Ecto neural progenitor cell (in vitro differentiated cells): ENCODE measurements at places on chromosomes 11 and 22.
A peak's percentile ranks its signal among the peaks of the same experiment; 100 is the strongest.

DNA sequence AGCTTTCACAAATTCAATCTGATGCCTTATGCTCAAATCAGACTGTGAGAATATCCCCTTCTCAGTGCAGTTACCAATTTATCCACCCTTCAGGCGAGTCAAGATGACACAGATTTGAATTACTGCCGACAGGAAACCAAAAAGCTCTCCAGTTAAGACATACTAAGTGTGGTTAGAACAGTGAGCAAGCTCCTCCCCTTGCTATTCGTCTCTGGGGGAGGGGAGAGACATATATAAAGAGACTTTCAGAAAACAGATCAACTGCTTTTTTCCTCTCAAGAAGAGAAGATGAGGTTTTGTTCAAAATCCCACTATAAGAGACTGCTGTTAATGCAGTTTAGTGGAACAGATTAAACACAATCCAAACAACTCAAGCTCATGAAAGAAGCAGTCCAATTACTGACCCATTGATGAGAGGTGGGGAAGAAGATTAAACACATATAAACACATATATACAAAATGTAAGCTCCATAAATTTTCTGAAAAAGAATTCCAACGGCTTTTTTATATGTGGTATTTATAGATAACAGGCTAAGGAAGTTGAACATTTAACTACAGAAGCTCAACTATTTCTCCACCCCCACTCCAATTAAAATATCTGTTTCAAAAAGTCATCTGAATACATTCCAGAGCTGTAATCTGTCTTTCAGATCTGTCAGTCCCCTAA lies 102.7 kb downstream of the MRTFA start:
- DNase-seq, result no peak

GRCh38 chr11:65377777-65378176 lies 4.7 kb downstream of the SLC25A45 start:
- no peak for DNase-seq

- no peak for DNase-seq
These were observed 1.2 kb downstream of the CYTH4 start for GRCh38 chr22:37283393-37283937.

- DNase-seq, result no peak
These were observed 487 bp upstream of the LIPT2 start for GRCh38 chr11:74493791-74494630.

GRCh38 chr11:8723711-8724110 lies 41.1 kb downstream of the RPL27A start:
- DNase-seq, result no peak

DNA sequence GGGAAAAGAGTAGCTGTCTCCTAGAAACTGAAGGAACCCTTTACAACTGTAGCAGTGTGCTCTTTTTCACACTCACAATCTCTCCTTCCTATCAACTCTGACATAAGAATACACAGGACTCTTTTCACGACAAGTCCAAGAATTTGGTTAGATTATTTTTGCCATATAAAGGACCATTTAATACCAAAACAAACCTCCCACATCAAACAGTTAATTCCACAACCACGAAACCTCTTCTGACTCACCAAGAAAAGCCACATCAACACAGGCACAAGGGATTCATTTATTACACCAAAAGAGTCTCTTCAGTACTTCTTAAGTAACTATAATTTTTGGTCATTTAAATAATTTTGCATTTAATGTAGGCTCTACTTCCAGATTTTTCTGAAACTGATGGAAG lies 222.6 kb upstream of the PITPNB start:
- DNase-seq, result no peak

- peak; percentile 47 for DNase-seq
These were observed 25.0 kb upstream of the TMPRSS5 start for GRCh38 chr11:113730887-113731726.

DNA sequence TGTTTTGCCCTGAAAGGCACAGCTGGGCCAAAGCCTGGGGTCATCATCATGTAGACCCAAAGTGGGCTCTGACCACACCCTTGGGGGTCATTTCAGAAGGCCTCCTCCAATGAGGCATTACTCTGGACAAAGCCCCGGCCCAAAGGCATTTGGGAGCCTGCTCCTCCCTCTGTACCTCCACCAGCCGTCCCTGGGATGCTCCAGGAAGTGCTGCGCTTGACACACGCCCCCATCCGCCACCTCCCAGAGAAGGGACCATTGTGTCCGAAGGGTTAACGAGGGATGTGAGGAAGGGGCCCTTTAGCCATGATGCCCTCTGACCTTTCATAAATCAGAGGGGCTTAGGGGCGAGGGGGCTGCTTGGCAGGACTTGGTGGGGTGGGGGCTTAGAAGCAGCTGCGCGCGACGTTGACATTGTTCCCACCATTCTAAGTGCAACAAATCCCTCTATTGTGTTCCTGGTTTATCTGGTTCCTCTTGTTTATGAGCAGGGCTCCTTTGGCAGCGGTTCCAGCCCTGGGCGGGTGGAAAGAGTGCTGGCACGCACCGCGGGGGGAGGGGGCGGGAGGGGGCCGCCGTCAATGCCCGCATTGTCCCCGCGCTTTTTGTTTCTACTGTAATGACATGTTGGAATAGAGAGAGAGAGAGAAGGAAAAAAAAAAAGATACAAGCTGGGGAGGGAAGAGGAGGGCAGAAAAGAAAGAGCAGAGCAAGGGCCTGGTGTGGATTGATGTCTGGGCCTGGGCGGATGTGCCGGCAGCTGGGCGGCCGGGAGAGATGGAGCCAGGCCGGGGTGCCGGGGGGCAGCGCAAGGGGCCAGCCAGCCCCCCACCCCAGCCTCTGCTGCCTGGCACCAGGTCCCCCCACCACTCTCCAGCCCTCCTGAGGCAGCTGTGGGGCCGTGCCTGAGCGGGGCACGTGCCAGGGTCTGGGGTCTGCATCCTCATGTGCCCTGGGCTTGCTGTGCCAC lies 32.1 kb upstream of the SOX10 start:
- DNase-seq, result peak; percentile 72

DNA sequence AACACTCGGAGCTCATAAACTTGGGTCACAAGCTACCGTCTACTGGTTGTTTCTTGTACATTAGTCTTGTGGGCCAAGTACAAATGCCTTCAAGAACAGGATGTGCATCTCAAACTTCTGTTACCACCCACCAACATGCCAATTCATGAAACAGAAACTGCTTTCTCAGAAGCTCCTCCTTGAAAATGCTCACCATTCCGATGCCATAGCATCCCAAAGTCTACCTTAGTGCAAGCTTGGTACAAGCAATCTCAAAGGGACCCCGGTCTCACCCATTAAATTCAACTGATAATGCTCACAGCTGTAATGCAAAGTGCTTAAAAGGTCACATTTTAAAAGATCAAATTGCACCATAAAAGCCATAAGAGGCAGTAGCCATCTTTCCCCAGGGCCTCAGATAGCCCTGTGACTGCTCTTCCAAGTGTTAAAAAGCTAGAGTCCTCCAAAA lies 31.8 kb upstream of the CCDC34 start:
- no peak for DNase-seq
